ENCODE measurements at places on chromosomes 11 and 22. TPM values are rescaled to one million over a fixed set of nuclear protein-coding genes. Genes with fewer than 3 reads are reported as not detected.

The UCP3 gene
- total RNA-seq, result 1.7 TPM

- DNase-seq, result no peak
Observed at GRCh38 chr11:117771841-117772240, 25.2 kb downstream of the DSCAML1 start.

- no peak for DNase-seq
Observed at GRCh38 chr11:1055990-1056771, 18.5 kb upstream of the MUC2 start.

GRCh38 chr22:47030143-47030661 is 267.8 kb downstream of the TBC1D22A start:
- DNase-seq, result no peak

GRCh38 chr11:19506816-19507486 is 205.7 kb upstream of the NAV2 start:
- no peak for DNase-seq

The LIF gene
- 7.4 TPM for total RNA-seq

DNA sequence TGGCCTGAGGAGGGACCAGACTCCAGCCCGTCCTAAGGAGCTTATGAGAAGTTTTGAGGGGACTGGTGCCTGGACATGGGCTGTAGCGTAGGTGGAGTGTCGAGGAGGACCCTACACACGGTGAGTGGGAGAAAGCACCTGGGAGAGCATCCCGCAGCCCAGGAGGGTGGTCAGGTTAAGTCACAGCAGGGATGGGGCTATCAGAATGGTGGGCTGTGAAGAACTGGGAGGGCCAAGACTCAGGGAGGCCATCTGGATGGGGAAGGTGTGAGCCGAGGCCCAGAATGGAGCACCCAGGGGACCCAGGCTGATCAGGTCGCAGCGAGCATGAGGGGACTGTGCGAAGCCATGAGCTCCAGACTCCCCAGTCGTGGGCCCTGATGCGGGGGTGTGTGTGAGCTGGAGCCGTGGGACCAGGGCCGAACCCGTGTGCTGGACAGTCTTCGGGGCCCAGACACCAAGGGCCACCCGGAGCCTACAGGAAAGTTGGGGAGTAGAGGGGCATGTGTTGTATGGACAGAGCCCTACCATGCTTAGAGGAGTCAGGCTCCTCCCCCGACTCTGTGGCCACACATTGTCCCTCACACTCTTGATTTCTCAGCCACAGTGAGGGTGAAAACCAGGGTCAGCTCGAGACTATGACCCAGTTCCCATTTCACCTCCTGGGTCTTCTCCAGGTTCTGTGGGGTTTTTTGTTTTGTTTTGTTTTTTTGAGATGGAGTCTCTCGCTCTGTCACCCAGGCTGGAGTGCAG is 54.3 kb downstream of the BCR start:
- no peak for DNase-seq

- DNase-seq, result no peak
Observed at GRCh38 chr11:3173795-3174194, 8.7 kb upstream of the OSBPL5 start.

- DNase-seq, result peak; percentile 69
Observed at GRCh38 chr11:19553683-19554333, 158.8 kb upstream of the NAV2 start.

The MPPED2 gene
- not detected for total RNA-seq

GRCh38 chr22:46797355-46797754 is 34.9 kb downstream of the TBC1D22A start:
- DNase-seq, result peak; percentile 40

DNA sequence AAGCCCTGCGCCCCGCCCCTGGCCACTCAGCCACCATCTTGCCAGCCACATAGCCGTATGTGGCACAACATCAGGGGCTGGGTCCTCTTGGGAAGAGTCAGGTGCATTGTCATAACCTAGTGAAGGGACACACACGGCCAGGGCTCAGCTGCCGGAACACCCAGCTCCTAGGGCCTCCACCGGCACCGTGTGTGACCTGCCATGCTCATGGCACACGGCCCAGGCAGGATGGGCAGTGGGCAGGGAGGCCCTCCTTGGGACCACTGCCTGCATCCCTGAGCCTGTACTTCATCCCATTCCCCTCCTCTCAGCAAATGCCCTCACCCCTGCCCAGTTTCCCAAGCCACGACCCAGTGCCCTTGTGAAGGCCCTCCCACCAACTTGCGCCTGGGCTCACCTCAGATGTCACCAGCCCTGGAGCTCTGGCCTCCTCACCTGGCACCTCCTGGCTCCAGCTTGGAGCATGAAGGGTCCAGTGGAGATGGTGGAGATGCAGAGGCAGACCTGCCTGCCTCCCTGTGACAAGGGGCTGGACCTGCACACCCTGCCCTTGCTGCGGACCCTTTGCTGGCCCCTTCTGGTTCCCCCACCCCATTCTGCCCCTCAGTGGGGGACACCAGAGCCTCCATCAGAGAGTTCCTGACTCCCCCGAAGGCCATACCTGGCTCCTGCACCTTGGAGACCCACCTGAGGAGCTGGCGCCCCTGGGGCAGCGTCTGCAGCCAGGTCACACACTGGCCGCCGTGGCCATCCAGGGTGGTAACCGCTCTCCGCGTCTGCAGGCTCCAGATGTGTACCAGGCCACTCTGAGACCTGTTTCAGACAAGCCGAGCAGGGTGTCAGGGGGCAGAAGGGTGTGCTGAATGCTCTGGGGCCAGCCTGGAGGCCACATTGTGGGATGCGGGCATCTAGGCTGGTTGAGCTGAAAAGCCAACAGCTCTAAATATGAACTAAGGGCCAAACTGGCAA is 34.5 kb downstream of the GNB1L start:
- no peak for DNase-seq

The CDHR5 gene
- total RNA-seq, result not detected

The FGF4 gene
- total RNA-seq, result not detected

The KIRREL3 gene
- total RNA-seq, result 9.9 TPM

The CRYBB2 gene
- total RNA-seq, result not detected

- DNase-seq, result peak; percentile 73
Observed at GRCh38 chr22:37896181-37896592, 9.9 kb upstream of the MICALL1 start.
